ENCODE measurements at places on chromosomes 7 and 10.

GRCh38 chr10:76428551-76429367 is 997.3 kb downstream of the LRMDA start:
- peak; percentile 91 for DNase-seq

GRCh38 chr7:47039904-47040303 is 542.0 kb downstream of the TNS3 start:
- DNase-seq, result peak; percentile 84

- no peak for DNase-seq
Observed at GRCh38 chr7:115475761-115476385, 554.0 kb downstream of the MDFIC start.

- no peak for DNase-seq
Observed at GRCh38 chr7:139059905-139060304, 24.1 kb upstream of the ZC3HAV1L start.

DNA sequence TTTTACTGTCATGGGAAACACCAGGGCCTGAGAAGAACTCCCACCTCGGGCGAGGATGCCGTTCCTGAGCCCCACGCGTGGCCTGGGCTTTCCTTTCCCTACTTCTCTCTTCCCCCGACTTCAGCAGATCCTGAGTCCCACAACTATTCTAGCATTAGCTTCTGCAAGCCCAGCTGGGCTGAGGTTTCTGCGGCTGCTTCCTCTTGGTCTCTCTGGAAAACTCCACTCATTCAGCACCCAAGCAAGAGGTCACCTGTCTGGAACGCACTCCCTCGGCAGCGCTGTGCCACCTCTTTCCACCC is 761 bp upstream of the DOCK1 start:
- DNase-seq, result no peak

GRCh38 chr7:117157241-117158209 is 165.3 kb downstream of the WNT2 start:
- DNase-seq, result peak; percentile 96

DNA sequence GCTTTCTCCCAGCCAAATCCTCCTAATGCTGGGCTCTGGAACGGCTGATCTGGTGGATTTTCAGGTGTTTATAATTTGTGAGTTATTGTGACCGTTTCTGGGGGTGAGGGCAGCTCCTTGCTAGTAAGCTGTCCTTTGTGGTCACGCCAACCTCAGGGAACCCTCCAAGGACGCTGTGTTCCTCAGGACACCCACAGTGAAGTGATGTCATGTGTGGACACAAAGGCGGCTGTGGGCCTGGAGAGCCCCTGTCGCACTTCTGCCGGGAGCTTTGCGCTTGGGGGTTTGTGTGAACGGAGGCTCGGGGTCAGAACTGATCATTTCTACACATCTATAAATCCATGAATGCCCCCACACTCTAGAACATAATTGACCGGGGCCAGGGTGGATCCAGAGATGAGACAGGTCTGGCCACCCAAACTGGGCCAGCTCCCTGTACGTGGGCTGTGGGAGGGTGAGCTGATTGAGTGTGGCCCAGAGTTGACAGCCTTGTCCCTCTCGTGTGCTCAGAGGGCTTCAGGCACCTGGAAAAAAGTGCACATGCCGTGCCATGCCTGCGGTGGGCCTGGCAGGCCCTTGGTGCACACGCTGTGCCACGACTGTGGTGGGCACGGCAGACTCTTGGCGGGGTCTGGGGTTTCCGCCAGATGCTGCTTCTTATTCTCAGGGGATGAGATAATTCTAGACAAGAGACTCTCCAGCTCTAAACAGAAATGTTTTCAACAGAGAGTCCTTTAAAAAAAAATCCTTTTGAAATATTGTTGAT is 130.2 kb downstream of the VIPR2 start:
- no peak for DNase-seq

DNA sequence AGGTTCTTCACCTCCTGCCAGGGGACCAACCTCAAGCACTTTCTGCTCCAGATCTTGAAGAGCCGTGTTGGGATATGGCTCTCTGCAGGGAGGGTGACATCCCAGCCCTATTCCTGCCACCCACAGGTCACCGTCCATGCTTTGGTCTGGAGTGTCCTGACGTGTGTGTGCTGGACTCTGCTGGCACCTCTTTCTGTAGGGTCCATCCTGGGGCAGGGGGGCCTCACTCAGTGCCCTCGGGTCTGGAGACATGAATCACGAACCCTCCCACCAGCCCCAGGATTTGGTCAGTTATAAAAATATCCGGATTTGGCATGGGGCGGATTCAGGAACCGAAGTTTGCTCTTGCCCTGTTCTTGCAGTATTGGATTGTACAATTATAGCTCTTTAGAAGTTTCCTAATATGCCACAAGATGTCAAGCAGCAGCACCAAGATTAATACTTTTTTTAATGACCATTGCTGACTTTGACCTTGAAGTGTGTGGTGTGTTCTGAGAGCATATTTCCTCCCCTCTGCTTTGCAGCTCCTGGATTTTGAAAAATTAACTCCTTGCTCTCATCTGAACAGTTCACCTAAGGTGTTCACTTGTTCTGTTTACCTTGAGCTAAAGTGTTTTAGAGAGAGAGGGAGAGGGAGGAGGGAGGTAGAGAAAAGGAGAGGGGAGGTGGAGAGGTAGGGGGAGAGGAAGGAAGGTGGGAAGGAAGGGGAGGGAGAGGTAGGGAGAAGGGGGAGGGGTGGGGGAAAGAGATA is 95.4 kb upstream of the SHH start:
- no peak for DNase-seq

Measured in cardiac fibroblast (primary cell).